T-helper 22 cell (primary cell): ENCODE measurements at places on chromosomes 5 and 9.

GRCh38 chr5:59416451-59416850, 477.1 kb downstream of the PDE4D start:
- DNase-seq: no peak

DNA sequence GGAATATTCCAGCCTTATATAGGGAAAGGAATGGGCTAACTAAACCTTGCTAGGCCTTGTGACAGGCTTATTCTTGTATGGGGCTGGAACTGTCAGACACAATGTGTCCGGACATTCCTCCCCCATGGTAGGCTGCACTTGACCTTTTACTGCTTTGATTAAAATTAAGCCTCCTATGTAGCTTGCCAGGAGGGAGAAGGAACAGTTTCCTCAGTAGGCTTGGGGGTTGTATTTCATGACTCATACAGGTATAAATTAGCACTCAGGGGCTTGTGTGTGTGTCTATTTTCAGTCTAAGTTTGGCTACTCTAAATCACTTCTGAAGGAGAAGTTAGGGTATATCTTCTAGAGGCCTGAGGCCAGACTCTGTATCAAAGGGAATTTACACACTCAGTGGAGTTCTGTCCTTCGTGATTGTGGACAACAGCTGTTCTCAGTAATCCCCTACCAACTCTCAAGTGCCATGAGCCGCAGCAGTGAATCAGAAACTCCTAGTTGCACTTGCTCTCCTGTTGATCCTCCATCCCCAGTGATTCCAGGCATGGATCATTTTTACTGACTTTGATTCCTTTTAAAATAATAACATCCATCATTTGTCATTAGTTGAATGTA, 16.4 kb downstream of the ADAMTS16 start:
- DNase-seq: no peak

GRCh38 chr5:75059912-75060545, 7.7 kb upstream of the GCNT4 start:
- DNase-seq: peak; percentile 32

DNA sequence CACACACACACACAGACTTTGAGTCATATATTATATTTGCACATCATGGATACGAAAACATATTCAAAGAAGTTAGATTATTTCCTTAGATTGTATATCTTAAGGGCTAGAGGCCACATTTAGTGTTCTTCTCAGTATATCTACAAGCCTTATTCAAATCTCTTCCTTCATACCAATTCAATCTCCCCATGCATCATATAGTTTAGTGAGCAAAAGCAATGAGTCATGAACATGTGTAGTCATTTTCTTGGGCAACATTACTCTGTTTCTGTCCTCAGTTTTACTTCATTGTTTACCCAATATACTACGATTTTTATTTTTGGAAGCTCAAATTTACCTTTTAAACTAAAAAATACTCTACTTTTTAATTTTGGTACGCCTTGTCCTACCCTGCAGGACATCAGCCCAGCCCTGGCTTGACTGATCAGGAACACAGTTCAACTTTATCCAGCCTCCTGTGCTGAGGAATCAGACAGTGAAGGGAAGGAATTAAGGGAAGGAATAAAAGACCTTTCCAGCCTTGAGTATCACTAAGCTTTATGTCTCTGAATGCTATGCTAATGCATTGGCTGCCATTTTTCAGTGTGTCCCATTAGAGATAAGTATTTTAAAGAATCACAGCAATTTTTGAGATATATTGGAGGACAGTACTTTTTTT, 101.7 kb upstream of the FST start:
- DNase-seq: no peak

GRCh38 chr5:14308384-14309154, 165.4 kb downstream of the TRIO start:
- no peak for DNase-seq

- no peak for DNase-seq
Observed at GRCh38 chr5:39284552-39284951, 65.2 kb upstream of the FYB1 start.

DNA sequence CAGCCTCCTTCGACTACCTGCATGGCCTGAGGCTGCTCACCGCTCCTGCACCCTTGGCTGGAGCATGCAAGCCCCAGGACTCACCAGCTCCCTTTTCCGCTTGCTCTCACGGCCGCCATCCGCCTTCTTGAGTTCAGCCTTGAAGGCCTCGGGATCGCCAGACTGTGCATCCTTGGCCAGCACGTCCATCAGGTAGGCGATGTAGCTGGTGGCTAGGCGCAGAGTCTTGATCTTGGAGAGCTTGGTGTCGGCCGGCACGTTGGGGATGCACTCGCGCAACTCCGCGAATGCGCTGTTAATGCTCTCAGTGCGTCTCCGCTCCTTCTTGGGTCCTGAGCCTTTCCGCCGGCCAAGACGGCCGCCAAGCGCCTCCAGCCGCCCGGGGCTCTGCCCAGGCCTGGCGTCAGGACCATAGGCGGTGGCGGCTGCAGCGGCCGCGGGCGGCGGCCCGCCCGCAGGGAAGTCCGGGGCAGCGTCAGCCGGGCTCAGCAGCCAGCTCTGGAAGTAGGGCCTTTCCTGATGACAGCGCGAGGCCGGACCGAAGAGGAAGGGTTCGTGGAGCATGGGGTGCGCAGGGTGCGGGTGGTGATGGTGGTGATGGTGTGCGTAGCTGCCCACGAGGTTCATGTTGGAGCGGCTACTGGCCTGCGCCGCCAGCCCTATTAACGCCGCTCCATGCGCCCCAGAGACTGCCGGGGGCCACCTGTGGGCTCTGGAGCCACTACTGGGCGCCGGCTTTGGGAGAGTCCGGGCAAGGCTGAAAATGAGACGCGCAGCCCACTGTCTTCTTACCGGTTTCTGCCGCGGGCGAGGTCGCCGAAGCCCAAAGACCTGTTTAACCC, 424 bp downstream of the HAND1 start:
- no peak for DNase-seq

- no peak for DNase-seq
Observed at GRCh38 chr9:113587471-113588031, 124.0 kb downstream of the RGS3 start.

DNA sequence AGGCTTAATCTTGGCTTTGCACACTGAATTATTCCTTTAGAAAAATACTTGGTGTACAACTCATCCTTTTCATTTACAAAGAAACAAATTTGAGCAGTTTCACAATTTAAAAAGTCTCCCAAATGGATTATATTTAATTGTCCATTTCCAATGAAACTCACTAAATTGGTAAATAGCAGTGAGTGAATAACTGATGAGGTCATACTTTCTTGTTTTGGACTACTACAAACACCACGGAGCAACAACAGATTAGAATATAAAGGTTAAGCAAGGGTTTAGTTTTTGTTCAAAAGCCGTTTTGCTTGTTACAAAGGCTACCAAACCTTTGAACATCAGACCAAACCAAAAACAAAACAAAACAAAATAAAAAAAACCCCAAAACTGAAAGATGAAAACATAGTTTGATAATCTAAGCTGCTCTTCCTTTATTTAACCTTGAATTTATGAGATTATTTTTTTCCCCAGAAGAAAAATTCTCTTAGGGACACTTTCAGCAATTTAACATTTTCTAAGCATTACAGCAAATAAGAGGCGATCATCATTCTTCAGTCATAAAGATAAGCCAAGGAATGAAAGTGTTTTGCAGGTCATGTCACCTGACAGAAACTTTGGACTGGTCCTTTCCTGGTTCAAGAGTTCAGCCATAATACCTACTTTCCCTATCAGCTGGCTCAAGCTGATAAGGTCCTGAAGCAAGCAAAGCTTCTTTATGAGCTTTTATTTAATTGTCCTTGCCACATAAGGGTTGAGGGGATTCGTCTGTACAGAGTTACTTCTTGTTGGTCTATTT, 99.7 kb upstream of the CDKN2B start:
- DNase-seq: no peak

DNA sequence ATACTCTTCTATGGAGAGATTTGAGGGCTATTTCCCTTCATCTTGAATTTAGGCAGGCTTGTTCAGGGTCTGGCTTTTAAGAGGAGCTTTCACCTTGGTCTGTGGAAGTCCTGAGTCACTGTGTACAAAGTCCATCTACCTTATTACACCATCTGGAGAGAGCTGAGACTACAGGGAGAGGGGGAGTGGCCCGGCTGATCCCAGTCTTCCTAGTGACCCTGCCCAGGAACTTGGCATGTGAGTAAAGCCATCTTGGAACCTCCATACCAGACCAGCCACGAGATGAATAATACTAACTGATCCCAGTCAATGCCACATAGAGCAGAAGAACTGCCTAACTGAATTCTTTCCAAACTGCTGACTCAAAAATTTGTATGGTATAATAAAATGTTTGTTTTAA, 8.4 kb upstream of the IL6ST start:
- DNase-seq: no peak

- DNase-seq: no peak
Observed at GRCh38 chr5:6448622-6449464, at the start of gene UBE2QL1. TSS of gene UBE2QL1 (plus strand) at chr5:6448859. CDS start at chr5:6448894, 35 bp downstream.

DNA sequence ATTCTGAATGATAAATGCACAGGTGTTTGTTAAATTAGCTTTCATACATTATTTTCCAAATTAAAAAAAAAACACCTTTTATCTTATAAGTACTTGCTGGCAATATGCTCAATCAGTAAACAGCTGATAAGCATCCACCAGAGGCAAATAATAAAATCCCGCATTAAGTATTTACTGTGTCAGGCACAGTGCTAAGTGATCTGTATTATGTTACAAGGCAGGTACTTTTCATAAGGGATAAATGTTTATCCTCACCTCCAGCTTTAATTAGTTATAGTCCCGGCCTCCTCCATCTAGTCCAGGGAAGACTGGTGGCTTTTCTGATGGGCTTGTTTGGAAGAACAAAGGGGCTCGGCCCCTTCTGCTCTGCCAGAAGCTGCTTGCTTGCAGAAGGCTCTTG, 40.1 kb downstream of the PFDN1 start:
- no peak for DNase-seq

- no peak for DNase-seq
Observed at GRCh38 chr5:607541-608428, 4.4 kb upstream of the CEP72 start.

DNA sequence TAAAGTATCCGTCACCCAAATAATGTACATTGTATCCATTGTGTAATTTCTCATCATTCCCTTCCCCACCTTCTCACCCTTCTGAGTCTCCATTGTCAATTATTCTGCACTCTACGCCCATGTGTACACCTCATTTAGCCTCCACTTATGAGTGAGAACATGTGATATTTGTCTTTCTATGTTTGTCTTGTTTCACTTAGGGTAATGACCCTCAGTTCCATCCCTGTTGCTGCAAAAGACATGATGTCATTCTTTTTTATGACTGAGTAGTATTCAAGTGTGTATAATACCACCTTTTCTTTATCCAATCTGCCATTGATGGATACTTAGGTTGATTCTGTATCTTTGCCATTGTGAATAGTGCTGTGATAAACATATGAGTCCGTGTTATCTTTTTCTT, 4.9 kb upstream of the SPATA31C2 start:
- DNase-seq: no peak

GRCh38 chr5:172319708-172320441, 36.3 kb upstream of the UBTD2 start:
- no peak for DNase-seq

- DNase-seq: no peak
Observed at GRCh38 chr9:137176302-137177182, 4.7 kb upstream of the TMEM210 start.

DNA sequence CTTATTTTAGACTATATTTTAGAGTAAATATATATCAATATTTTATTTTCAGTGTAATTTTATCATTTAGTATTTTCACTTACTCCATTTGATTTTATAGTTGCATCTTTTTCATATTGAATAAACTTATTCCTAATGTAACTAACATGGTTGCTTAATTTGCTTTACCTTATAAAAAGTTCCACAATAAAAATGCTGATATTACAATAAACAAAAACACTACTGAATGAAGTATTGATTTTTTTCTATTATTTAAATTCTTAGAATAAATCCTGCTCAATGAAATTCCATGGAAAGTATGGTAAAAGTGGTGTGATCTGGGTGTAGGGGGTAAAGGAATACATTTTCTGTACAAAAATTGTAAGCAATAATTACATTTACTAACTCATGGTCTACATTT, 2074.9 kb upstream of the C9orf72 start:
- no peak for DNase-seq
